Activated naive CD4-positive, alpha-beta T cell (primary cell): ENCODE measurements at places on chromosomes 6 and 20.

- no peak for DNase-seq
Observed at GRCh38 chr6:7166410-7167293, 58.9 kb downstream of the RREB1 start.

DNA sequence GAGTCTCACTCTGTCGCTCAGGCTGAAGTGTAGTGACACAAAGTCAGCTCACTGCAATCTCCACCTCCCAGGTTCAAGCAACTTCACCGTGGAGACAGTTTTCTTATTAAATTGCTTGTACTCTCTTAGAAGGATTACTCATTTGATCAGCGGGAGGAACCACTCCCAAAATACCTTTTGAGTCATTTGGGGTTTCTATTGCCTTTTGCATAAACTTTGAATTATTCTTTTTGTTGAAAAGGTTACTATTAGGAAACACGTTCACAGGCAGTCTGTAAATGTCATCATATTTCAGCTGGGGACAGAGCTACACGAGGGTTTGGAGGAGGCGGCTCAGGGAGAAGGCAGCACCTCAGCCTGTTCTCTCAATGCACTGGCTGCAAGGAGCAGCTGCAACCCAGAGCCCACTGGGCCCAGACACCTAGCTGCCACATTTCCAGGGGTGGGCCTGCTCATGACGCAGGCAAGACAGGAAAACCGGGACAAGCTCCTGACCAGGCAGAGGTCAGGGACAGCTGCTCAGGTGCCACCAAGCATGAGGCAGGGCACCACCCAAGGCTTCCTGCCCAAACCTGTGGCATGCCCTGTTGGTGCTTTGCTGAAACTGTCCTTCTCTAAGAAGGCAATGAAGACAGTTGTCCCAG, 205.9 kb downstream of the BMP7 start:
- no peak for DNase-seq

DNA sequence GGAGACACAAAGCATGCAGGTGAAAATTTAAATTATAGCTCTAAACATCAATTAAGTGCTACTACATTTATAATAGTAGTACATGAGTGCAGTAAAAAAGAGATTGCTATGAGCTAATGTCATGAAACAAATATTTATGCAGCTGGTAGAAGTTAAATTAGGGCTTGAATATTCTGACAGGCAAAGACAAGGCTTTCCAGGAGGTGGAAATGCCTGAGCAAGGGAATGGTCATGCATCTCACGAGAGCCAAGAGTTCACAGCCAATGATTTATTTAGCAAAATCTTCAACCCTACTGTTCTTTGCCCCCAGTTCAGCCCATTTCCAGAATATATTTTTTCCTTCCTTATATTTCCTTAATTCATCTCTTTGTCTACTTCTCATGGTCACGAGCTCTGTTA, 128.9 kb downstream of the HIVEP2 start:
- DNase-seq: no peak

DNA sequence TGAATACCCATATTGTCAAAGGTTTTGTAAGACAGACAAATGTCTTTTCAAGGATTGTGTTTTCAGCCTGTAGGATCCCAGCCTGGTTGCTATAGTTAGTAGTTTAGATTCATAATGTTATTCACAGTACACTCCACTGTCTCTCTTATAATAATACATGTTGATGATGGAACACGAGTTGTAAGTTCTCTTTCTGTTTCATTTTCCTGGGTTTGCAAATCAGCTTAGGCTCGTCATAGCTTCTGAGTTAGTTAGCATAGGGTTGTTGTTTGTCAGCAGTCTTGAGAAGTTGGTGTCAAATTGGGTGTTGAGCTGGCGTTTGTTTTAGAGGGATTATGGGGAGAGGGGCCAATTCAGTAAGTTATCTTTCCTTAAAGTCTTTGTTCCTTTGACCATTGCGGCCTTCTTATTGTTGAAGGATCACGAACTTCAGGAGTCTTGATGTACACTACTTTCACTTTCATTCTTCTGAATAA, 45.8 kb downstream of the QKI start:
- DNase-seq: no peak

DNA sequence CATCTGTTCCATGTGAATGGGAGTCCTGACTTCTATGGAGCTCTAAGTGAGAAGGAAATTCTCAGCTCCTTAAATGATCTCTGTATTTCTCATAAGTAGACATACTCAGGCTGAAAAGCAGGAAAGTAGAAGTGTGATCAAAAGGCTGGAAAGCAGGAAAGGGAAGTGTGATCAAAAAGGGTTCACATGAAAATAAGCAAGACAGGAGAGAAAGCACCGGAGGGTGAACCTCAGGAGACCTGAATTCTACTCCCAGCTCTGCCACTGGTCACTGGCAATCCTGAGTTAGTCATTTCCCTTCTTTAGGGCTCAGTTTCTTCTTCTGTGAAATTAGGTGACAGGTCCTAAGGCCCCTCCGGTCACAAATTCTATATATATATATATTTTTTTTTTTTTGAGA, 55.5 kb upstream of the TRERF1 start:
- no peak for DNase-seq

- no peak for DNase-seq
Observed at GRCh38 chr6:49782725-49783124, 4.4 kb downstream of the PGK2 start.

- DNase-seq: no peak
Observed at GRCh38 chr6:10409731-10410206, 5.1 kb downstream of the TFAP2A start.

GRCh38 chr6:48388044-48388443, 277.0 kb upstream of the PTCHD4 start:
- no peak for DNase-seq

DNA sequence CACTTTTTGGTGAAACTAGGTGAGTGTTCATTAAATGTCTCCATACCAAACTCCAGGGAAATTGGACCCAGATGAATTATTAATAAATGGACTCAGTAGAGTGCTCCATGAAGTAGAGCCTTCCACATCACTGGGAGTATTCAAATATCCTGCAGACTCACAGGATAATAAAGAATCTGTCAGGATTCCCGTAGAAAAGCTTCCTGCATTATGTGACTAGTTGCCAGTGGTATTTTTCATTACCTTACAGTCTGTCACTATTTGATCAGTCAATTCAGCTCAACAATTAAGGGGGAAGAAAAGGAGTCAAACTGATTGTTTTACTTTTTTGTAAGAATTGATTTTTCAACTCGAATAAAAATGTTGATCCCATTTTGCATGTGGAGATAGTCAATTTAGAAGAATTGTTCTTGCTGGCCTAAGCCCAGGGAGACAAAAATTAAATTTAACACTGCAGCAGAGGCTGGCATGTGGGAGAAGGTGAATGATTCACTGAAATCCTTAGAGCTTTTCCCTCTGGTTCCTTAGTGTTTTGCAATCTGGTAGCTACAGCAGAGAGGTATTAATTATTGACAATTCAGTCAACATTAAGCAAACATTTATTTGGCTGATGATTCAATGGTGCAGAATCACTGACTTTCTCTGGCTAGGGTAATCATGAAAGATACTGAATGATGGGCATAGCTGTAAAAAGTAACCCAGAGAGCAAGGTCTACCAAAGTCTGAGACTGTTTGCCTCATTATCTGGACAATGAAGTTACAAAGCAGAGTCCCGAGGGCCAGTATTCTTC, 442.4 kb downstream of the CD83 start:
- no peak for DNase-seq

DNA sequence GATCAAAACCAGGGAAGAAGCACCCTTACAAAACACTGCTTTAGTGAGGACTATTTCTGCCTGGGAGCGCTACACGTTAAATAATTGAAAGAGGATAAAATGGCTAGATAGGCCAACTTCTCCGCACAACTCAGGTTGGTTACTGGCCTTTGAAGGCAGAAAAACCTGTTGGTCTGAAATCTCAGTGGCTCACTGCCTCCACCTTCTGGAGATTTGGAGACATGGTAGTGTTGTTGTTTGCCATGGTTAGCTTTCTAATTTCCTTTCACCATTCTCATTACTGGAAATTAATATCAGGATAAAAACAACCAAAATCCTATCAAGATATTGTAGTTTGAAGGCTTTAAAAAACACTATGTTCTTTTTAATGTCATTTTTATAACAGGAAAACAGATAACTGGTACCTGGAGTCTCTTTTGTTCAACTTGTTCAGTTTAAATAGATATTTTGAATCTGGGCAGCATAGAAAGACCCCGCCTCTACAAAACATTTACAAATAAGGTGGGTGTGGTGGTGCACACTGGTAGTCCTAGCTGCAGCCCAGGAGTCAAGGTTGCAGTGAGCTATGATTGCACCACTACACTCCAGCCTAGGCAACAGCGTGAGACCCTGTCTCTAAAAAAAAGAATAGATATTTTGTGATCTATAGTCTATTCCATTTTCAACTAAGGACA, 27.5 kb upstream of the BCLAF1 start:
- DNase-seq: no peak

DNA sequence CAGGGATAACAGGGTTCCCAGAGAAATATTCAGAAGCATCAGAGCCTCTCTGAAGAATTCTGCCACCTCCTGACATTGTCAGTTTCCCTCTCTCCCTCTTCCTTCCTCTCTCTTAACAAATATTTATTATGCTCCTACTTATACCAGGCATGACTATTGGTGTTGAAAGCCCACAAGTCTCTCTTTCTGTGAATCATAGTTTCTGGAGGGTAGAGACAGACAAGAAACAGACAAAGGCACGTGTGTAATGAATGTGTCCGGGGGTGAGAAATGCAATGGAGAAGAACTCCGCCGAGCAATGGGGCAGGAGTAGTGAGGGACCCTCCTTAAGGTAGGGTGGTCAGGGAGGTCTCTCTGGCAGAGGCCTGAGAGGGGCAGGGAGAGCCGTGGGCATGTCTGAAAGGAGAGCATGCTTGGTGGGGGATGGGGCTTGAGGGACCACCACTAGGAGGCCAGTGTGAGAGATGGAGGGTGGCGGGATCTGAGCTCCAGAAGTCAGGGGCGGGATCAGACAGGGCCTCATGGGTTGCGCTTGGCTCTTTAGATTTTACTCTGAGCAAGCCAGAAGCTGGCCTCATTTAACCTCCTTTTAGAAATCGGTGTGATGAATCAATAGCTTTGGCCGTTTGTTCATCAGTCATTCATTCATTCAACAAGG, 57.3 kb downstream of the EYA2 start:
- no peak for DNase-seq

- no peak for DNase-seq
Observed at GRCh38 chr6:110359556-110359955, 1.4 kb upstream of the METTL24 start.

GRCh38 chr6:7912736-7913517, 2.3 kb upstream of the TXNDC5 start:
- DNase-seq: no peak

- no peak for DNase-seq
Observed at GRCh38 chr20:57657535-57658446, 37.6 kb upstream of the ZBP1 start.

GRCh38 chr6:39929733-39930461, 4.4 kb downstream of the MOCS1 start:
- DNase-seq: no peak

- DNase-seq: no peak
Observed at GRCh38 chr20:43937591-43937990, 22.9 kb downstream of the TOX2 start.

GRCh38 chr6:170135821-170136471, 154.9 kb downstream of the DLL1 start:
- DNase-seq: no peak

GRCh38 chr6:167965592-167966539, 31.6 kb upstream of the KIF25 start:
- DNase-seq: no peak

DNA sequence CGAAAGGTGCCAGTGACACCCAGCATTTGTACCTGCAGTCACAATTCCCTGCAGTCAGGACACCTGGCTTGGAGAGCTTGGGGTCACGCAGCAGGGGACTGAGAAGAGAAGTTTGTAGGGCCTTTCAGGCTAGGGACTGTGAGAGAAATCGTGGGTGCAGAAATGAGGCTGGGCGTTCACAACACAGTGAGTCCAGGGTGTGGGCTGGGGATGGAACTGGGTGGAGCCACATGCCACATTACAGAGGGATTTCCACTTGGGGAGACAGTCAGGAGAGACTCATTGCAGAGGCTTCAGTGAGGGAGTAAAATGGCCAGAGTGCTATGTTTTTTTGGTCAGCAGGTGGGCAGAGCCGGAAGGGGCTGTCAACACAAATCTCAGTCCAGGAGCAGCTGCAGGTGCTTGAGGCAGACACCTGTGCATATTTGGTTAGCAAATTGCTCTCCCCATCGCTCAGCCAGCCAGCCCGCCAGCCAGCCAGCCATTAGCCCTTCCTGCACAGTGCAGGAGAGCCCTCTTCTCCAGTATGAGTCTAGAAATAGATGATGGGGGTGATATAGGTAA, 7.4 kb downstream of the ITPR3 start:
- DNase-seq: no peak

GRCh38 chr6:16819752-16820151, 58.5 kb upstream of the ATXN1 start:
- DNase-seq: no peak

DNA sequence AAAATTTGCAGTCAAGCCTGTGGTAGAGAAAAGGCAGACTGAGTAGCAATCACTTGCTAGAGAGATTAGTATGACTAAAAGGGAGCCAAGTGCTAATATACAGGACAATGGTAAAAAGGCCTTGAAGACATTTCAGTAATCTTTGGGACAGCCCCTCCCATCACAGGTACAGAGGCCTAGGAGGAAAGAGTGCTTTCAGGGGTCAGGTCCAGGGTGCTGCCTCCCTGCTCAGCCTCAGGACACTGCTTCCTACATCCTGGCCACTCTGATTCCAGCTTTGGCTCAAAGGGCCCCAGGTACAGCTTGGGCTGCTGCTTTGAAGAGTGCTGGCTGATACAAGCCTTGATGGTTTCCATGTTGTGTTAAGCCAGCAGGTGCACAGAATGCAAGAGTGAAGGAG, 543.5 kb downstream of the MMUT start:
- DNase-seq: no peak

DNA sequence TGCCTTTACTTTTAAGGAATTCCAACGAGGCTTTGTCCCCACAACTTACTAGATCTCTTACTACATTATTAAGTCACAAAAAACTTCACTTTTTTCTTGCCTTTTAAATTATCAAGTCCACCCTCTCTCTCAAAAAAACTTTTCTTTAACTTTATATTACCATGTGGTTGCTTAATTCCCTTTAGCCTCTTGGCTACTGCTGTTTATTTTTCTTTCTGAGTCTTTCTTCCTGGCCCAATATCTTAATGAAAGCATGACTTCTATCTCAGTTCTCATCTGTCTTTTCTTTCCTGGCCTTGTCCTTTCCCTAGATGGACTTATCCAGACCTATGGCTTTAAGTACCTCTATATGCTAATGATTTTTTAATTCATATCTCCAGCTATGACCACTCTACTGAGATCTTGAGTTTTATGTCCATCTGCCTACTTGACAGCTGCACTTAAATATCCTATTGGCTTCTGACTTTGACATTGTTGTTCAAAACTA, 710.5 kb downstream of the RFPL4B start:
- DNase-seq: no peak

GRCh38 chr20:15902493-15902892, 670.8 kb downstream of the KIF16B start:
- no peak for DNase-seq
